Esophagus squamous epithelium (tissue), 5 donors: ENCODE measurements at places on chromosomes 11 and 22.

DNA sequence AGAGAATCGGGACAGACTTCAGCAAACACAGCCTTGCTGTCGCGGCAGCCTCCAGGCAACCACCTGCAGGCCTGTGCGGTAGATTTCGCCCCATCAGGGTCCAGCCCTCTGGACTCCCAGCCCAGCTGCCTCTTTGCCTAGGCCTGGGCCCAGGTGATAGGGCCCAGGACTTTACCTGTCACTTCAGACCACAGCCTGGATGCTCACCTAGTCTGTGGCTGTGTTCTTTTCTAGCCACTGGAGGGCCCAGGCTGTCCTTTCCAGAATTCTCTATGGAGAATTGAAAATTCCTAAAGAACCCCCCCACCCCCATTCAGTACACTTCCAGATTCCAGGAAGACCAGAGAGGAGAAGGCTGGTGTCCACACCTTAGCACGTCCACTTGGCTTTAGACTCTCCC is 30.6 kb upstream of the RAB1B start:
- DNase-seq: no peak

DNA sequence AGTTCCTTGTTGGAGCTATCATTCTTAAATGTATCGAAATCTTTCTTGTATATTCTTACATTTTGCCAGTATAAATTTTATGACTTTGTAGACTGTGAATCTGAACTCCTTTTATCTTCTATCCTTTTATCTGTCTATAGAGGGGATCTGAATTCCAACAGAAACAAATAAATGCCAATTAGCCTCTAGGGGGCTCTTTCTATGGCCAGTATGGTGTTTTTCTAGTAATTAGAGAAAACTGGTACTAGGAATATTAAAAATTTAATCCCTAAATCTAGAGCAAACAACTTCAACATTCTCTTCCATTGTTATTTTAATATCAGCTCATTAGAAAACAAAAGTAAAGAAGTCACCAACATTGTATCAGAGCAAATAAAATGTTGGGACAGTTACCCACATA is 21.5 kb upstream of the CAT start:
- DNase-seq: no peak

DNA sequence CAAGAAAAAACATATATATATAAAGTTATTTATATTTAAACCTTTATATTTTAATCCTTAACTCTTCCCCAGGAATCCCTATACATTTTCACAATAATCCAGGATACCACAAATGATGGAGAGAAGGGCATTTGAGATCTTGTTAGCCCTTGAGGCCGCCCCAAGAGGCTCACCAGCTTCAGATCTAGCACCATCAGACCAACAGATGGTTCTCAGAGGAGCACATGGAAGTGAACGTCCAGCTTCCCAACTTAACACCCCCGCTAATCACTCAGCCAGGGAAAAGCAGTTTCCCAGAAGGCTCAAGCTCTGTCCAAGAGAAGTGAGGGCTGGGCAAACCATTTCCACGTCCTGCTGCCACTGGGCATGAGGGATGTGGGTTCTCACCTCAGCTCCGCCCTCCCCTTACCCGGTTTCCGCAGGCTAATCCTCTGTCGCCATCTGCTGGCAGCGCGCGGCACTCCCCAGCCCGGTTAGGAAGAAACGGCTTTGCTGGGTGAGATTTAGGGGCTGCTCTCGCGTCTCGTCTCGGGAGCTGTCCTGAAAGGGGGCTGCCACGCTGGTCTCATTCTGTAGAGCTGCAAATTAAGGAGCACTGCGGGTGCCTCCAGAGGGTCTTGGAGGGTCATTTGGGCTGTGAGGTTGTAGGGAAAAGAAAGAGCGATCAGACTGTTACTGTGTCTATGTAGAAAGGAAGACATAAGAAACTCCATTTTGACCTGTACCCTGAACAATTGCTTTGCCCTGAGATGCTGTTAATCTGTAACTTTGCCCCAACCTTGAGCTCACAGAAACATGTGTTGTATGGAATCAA is 6.8 kb upstream of the FAM111A start:
- DNase-seq: peak; percentile 34

GRCh38 chr11:114281388-114281956 is 14.7 kb upstream of the NNMT start:
- DNase-seq: no peak

DNA sequence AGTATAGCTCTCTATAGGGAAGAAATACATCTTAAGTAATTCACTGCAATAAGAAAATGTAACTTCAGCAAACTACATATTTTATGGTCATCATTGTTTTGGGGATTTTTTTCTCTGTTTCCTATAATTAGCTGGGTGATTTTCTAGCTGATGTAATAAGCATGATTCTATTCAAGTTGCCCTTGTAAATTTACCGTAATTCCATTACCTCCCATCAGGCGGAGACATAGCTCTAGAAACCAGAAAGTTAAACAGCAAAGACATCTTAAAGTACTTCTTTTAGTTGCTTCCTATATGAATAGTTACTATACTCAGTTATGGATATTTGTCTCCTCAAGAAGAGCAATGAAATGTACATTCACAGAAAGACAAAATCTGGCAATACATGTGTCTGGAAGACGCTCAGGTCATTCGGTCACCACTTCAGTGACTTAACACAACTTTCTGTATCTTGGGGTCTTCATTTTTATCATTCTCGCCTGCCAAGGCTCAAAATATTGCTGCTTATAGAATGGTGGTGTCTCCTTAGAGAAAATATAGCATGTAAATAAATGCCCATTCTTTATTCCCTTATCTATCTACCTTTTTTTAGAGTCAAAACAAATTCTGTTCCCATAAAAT is 239.9 kb upstream of the ZC3H12C start:
- no peak for DNase-seq

DNA sequence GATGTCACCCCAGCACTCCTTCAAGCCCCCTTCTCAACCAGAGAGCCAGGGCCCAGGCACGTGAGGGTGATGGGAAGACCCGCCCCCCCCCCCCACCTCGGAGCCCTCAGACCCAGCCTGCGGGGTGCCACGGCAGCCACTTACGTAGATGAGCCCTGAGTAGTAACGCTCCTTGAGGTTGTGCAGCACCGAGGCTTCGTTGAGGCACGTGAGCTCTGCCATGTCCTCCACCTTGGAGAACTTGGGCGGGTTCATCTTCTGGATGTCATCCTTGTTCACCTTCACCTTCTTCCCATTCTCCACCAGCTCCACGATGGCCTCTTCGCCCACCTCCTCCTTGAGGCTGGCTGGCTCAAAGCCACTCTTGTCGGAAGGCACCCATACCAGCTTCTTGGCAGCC is 39.0 kb downstream of the MYH9 start:
- no peak for DNase-seq

- DNase-seq: no peak
Observed at GRCh38 chr11:125950178-125950490, 4.3 kb downstream of the VSIG10L2 start.

DNA sequence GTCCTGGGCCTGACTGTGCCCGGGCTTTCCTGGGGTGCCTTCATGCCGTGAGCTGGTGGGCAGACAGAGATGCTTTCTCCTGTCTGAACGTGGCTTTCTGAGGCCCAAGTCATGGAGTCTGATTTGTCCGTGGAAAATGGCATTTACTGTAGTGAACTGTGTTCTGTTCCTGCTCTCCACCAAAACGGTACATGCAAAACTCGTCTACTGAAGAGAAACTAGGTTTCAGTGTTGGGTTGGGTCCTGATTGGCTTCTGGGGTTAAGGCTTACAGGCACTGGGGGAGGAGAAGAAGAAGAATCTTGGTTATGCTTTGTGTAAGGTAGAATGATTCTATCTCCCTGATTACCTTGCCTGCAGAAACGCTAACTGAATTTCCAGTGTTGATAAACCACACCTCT is 541.7 kb downstream of the NTM start:
- DNase-seq: no peak

- no peak for DNase-seq
Observed at GRCh38 chr22:38730411-38730871, 24.7 kb downstream of the GTPBP1 start.

- no peak for DNase-seq
Observed at GRCh38 chr22:30408388-30409102, 11.7 kb downstream of the SEC14L2 start.

GRCh38 chr11:48001438-48002021 is 21.2 kb downstream of the PTPRJ start:
- DNase-seq: no peak

GRCh38 chr22:33920927-33921524 is 750 bp upstream of the LARGE1 start:
- DNase-seq: peak; percentile 63

DNA sequence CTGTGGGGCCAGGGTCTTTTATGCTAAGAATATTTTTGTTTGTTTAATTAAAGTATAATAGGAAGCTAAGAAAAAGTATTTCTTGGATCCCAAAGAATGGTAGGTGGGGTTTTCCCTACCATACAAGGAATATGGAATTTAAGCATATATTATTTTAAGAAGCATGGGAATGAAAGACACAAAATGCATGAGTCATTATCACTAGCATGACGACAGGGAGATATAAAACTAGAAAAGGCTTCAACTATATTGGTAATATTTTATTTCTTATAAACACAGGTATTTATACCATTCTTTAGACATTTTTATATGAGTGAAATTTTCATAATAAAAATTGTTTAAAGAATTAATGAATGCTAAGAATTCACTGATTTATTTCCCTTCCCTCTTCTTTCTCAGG is 39.3 kb upstream of the SOX6 start:
- DNase-seq: no peak

GRCh38 chr11:10926801-10927211 is 69.0 kb upstream of the ZBED5 start:
- no peak for DNase-seq

DNA sequence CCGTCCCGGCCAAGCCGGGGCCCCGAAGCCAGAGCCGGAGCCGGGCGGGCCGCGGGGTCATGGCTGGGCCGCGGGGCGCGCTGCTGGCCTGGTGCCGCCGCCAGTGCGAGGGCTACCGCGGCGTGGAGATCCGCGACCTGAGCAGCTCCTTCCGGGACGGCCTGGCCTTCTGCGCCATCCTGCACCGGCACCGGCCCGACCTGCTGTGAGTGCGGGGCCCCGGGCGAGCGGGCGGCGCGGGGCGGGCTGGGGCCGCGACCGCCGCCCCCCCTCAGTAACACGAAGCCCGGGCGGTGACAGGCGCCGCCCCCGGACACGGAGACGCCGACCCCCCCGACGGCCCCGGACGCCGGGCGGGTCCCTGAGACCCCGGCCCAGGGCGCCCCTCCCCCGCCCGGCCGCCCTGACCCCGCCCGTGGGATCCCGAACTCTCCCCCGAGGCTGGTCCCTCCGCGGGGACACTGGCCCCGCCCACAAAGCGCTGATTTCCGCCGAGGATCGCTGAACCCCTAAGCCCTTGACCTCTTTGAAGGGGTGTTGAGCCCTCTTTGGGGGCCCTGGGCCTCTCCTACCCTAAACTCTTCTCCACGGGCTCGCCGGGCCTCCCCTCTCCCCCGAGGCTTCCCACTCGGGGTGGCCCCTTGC is 389 bp downstream of the MICALL1 start:
- no peak for DNase-seq

GRCh38 chr22:28442264-28442710 is 237.4 kb downstream of the TTC28 start:
- no peak for DNase-seq

DNA sequence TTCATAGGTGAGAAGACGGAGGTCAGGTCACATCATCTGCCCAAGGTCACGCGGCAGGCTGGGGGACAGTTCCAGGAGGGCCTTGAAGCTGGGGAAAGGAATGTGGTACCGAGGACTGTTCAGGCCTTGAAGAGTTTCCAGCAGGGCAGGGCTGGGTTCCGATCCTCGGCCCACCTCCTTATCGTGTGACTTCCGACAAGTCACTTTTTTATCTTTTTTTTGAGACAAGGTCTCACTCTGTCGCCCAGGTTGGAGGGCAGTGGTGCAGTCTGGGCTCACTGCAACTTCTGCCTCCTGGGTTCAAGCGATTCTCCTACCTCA is 623 bp downstream of the NDUFS8 start:
- no peak for DNase-seq

GRCh38 chr22:37855462-37855861 is 6.2 kb downstream of the EIF3L start:
- no peak for DNase-seq

- no peak for DNase-seq
Observed at GRCh38 chr11:117923773-117924172, 5.4 kb downstream of the TMPRSS13 start.

DNA sequence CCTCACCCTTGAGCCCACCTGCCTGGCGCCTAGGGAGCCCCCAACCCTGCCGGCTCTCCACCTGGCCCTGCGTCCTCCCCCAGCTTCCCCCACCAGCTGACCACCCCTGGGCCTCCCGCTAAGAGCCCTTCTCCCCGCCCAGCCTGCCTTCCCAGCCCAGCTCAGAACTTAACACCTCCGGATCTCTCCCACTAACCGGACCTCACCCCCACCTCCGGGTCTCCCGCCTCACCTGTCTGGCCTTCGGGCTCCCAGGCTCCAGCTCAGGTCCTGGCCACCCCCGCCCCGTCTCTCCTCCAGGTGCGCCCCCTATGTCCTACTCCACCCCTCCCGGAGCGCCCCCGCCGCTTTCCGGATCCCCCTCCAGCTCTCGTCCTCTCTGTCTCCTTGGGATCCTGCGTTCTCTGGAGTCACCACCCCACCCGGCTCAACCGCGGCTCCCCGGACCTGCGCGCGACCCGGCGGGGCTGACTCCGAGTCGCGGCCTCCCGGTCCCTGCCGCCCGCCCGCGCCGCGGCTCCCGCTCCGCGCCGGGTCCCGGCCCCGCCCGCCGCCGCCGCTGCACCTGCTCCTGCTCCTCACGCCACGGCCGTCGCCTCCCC is at the start of gene KCNJ11:
Gene KCNJ11 (minus strand): TSS at position 51 of the 602 bp plus-strand sequence. CDS start 568 bp downstream, outside the sequence.
- no peak for DNase-seq

DNA sequence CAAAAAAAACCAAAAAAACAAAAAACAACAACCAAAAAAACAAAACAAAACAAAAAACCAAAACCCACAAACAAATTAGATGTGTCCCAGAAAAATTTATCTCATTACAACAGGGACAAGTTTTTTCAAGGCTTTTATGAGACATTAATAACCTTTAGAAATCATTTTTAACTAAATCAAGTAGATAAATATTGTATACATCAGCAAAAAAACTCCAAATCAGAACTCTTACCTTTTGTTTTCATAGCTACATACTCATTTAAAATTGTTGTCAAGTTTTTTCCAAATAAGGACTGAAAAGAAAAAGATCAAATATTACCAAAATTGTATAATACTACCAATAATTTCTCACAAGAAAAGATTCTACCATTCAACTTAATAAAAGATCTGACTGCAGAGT is 28.7 kb downstream of the NPAT start:
- DNase-seq: no peak

DNA sequence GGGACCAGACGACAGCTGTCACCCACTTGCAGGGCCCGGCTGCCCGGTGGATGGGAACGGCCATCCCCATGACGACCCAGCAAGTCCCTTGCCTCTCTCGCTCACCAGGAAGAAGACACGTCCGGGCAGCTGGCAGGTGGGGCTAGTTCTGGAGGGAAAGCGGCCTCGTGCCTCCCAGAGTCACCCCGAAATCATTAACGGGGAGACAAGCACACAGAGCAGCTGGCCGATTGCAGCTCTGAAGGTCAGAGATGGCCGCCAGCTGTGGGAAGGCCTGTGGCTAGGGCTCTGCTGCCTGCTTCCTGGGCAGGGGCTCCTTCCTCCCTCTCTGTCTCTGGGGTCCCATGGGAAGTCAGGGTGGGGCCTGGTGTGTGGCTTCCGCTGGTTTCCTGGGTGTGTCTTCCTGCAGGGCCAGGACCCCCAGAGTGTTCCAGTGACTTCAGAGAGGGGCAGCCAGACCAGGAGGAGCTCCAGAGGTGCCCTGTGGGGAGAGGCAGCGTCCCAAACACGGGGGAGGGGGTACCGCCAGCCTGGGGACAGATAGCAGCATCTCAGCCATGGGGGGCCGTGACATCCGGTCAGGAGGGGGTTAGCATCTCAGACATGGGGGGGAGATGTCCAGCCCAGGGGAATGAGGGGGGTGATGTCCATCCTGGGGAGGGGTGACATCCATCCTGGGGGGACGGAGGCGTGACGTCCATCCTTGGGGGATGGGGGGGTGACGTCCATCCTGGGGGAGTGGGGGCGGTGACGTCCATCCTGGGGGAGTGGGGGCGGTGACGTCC is 114.9 kb downstream of the KCNQ1 start:
- DNase-seq: no peak
